ENCODE measurements at places on chromosomes 6 and 20. TPM values are rescaled to one million over a fixed set of nuclear protein-coding genes. Genes with fewer than 3 reads are reported as not detected.

GRCh38 chr20:19483309-19483708 lies 270.9 kb downstream of the SLC24A3 start:
- no peak for DNase-seq

- DNase-seq: peak; percentile 93
Observed at GRCh38 chr6:148947621-148948444, 201.0 kb downstream of the UST start.

DNA sequence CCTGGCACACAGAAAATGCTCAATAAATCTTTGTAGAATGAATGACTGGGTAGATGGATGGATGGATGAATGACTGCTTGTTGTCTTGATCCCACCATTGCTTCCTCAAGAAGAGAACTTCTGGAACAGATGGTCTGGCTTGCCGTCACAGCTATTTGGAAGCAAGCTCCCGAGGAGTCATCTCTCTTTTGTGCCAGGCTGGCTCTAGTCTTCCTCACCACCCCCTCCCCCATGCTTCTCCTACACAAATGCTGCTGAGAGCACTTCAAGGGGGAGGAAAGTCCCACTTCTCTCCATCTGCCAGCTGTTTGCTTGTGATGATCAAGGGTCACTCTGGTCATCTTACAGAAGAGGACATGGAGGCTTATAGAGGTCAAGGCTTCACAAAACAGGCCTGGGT lies 11.6 kb upstream of the KCNG1 start:
- DNase-seq: no peak

DNA sequence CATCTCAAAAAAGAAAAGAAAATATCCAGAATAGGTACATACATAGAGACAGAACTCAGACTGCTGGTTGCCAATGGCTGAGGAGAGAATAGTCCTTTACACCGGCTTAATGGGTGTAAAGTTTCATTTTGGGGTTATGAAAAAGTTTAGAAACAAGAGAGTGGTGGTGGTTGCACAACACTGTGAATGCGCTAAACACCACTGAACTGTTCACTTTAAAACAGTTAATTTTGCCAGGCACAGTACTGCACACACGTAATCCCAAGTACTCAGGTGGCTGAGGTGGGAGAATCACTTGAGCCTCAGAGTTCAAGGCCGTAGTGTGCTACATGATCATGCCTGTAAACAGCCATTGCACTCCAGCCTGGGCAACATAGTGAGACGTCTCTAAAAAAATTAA lies 7.6 kb downstream of the ILRUN start:
- no peak for DNase-seq

GRCh38 chr6:12012038-12012557 lies at the start of gene HIVEP1:
TSS of gene HIVEP1 (plus strand) at chr6:12012312. CDS start at chr6:12015629, 3,317 bp downstream.
- DNase-seq: no peak

DNA sequence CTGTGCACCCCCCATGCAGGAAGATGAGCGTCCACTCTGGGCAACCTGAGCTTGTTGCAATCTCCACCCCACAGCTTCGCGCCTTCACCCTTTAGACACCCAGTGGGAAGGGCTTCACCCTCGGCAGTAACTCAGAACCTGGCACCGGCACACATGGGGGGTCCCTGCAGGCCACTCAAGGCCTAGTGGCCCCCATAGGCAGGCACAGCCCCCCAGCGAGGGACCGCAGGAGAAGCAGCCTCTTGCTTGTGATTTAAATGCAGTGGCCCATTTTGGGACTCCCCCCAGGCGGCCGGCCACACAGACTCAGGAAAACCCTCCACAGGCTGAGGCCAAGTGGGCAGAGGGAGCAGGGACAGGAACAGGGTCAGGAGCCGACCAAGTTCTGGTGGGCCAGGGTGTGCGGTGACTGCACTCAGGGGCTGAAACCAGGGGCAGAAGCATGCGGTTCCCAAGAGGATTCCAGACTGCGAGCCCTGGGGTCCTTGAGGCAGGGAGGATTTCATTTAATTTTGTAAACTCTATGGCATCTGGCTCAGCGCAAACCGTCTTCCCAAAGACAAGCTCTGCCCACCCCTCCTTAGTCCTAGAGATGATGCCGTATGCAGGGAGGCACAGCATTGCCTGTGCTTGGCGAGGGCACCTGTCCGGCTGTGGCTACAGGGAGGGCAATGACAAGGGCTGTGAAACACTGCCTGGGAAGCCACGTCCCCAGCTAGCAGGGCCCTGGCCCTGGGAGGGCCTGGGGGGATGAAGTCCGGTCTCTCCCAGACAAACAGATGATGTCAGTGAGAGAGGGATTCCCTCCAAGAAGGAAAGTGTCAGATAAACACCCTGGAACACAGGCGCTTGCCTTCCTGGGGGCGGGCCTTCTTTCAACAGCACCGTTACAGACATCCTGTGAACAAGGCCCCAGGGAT lies 52.9 kb upstream of the GPR31 start:
- DNase-seq: no peak

GRCh38 chr6:111715321-111715720 lies 109.6 kb upstream of the TRAF3IP2 start:
- no peak for DNase-seq

DNA sequence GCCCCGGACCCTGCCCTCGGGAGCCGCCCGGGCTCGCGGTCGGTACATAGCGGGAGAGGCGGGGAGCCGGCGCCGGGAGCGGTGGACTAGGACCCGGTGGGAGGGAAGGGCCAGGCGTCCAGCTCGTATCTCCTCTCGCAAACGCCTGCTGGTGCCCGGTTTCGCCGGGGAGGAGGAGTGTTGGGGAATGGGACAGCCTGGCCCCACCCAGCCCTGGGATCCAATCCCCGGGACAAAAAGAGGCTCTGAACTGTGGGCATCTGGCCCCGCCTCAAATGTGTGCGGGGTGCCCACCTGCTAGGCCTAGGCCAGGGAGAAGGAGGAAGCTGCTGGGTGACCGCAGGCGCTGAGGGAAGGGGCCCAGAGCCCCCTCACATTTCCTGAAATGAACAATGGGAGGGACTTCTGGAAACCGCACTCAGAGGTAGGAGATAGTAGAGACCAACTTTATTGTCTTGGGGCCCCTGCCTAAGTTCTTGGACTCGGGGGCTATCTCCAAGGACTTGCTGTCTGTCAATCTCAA lies at the start of gene KCNK17:
Gene KCNK17, minus strand, starts transcription at position 147 of the 523 bp plus-strand sequence. Its CDS starts 99 bp downstream, at position 48.
- no peak for DNase-seq

Gene PRKN
- 3.4 TPM for total RNA-seq

Gene SIRPG
- not detected for total RNA-seq

Gene TMEM244
- not detected for total RNA-seq

Measured in HT-29 (cell line).